ENCODE measurements at places on chromosomes 3 and 15.
A peak's percentile ranks its signal among the peaks of the same experiment; 100 is the strongest.

DNA sequence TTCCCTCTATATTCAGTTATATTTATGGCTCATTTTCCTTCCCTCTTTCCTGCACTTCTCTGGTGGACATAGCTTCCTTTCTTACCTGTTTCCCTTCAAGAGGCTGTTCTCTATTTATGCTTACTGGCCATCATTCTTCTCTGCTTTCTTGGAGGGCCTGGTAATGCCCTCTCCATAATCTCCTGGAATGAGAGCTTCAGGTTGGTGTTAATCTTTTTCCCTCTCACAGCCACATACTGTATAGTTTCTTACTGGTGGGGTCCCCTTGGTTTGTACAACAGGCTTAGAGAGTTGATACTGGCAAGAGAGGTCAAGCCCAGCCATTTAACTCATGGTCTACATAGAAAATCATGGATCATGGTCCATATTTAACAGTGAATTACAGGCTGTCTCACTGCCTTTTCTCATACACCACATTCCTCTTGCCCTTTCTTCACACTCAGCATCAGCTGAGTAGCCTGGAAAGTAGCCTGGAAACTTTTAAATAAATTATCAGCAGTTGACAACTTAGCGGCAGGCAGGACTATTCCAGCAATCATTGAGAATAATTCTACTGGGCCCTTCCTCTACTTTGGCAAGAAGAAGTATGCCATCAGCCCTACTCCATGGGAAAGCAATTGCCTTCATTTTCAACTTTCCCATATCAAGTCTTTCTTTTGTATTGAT, 38.0 kb upstream of the DPH6 start:
- no peak for DNase-seq

DNA sequence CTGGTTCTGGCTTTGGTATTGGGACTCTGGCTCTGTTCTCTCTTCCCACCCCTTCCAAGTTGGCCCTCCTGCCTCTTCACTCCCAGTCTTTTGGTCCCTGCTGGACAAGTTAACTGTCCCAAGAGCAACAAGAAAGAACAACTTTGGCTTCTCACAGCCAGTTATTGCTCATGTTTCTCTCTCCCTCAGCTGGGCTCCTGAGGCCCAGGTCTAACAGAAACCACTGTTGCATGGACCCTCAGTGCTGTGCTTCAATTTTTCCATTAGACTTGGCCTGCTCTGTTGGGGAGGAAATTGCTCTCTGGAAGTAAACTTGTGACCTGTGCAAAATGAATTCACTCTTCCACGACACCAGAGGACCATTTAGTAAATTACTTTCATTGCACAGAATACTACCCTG, 64.5 kb downstream of the CHST2 start:
- DNase-seq: no peak

GRCh38 chr15:97867870-97868269, 92.6 kb upstream of the ARRDC4 start:
- no peak for DNase-seq

GRCh38 chr15:75456710-75457109, 5.2 kb upstream of the SIN3A start:
- no peak for DNase-seq

GRCh38 chr3:55540579-55540978, 53.5 kb upstream of the WNT5A start:
- no peak for DNase-seq

GRCh38 chr3:30347679-30348216, 258.7 kb upstream of the TGFBR2 start:
- DNase-seq: peak; percentile 91

- DNase-seq: no peak
Measured at GRCh38 chr3:158103887-158104327, 2.3 kb downstream of the SHOX2 start.

DNA sequence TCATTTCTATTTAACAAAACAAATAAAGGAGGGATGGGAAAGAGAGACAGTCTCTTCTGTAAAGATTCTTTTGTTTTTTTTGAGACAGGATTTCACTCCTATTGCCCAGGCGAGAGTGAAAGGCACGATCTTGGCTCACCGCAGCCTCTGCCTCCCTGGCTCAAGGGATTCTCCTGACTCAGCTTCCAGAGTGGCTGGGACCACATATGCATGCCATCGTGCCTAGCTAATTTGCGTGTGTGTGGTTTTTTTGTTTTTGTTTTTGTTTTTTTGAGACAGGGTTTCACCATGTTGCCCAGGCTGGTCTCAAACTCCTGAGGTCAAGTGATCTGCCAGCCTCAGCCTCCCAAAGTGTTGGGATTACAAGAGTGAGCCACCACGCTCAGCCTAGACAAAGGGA, 23.3 kb downstream of the STAG1 start:
- no peak for DNase-seq

- peak; percentile 45 for DNase-seq
Measured at GRCh38 chr3:184255291-184256039, 5.9 kb downstream of the CAMK2N2 start.

DNA sequence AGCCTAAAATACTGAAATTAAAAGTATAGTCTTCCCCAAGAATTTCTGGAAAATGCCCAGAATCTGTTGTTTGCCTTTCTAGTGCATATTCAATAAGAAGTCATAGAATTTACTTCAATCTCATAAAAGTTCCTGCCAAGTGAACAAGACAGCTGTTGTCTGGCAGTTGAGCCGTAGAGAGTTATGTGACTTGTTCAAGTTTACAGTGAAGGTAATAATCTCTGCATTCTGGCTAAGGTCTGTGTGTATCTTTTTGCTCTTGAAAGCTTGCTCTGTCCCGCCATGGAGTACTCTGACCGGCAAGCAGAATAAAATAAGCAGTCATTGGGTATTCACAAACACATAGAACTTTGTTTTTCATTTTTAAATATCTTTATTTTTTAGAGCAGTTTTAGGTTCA, 77.8 kb downstream of the GHSR start:
- no peak for DNase-seq

GRCh38 chr3:118080889-118081288, 953.8 kb downstream of the IGSF11 start:
- no peak for DNase-seq

DNA sequence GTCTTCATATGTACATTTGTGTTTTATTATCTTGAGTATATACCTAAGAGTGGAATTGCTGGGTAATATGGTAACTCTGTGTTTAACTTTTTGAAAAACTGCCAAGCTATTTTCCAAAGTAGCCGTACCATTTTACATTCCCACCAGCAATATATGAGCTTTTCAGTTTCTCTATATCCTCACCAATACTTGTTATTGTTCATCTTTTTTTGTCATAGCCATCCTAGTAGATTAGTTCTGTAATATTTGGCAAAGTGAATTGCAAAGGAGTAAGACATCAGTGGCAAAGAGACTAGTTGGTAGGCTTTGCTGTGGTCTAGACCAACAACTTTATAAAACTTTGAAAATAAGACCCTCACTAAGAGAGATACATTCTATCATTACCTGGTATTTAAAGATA, 21.4 kb downstream of the OXSR1 start:
- no peak for DNase-seq

DNA sequence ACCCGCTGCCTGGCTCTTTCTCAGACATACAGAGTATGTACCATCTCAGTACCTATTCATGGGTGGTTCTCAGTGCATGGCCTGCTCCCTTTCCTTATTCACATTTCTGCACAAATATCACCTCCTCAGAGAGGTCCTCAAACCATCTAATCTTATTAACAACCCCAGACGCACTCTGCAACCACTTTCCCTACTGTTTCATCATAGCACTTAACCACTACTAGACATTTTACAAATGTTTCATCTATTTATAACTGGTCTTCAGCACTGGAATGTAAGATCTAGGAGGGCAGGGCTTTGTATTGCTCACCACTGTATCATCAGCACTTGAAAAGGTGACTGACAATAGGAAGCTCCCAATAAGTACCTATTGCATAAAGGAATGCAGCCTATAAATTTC, 45.1 kb downstream of the TNIK start:
- no peak for DNase-seq

GRCh38 chr15:46918462-46919140, 798.7 kb upstream of the SEMA6D start:
- DNase-seq: no peak

DNA sequence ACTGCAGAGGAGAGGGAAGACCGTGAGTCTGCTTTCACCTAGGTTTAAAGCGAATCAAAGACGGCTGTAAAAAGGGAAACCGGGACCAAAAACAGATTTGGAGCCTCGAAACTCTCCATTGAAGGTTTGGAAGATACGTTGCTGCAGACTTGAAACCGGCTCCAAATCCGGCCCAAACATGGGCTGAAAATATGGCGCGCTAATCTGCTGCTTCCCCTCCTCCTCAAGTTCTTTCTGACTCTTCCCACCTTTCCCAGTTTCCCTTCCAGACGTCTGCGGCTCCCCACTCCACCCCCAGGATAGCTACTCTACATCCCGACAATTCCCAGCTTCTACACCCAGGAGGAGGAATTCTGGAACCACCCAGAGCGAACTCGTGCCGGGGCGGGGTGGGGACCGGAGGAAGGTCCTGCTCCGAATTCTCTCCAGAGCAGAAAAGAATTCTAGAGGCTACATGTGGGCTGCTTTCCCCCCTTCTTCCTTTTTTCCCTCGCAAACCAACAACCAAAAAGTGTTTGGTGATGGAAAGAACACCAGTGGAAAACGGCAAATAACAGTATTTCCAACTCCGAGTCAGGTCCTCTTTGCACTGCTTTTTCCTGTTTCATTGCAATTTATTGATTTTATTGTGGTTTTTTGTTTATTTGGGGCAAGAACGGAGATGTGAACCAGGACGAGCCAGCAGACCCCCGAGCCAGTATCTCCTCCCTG, 8.5 kb downstream of the EOMES start:
- no peak for DNase-seq

DNA sequence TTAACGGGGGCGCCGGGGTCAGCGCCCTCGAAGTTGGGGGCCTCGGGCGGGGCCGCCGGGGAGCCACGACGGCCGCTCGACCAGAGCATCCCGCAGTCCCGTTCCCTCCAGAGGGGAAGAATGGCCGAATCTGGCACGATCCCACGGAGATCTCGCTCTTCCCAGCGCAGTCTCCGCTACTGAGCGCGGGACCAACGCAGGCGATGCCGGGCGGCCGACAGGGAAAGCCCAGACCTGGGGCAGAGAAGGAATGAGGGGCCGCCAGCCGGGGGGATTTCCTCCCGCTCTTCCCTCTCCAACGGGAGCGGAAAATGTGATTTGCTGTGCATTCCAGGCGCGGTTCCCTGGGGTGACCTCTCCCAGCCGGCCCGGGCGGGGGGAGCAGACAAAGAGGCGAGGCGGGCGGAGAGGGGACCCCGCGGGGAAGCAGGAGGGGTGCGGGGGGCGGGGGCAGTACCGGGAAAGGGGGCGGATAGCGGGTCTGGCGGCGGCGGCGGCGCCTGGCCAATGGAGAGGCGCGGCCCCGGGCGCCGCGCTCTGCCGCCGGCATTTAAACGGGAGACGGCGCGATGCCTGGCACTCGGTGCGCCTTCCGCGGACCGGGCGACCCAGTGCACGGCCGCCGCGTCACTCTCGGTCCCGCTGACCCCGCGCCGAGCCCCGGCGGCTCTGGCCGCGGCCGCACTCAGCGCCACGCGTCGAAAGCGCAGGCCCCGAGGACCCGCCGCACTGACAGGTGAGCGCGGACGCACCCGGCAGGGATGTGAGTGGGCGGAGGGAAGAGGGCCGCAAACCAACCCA, at the start of gene GREM1:
Gene GREM1 (plus strand): TSS at position 579 of the 801 bp plus-strand sequence. CDS start 12,687 bp downstream, outside the sequence.
- DNase-seq: no peak

DNA sequence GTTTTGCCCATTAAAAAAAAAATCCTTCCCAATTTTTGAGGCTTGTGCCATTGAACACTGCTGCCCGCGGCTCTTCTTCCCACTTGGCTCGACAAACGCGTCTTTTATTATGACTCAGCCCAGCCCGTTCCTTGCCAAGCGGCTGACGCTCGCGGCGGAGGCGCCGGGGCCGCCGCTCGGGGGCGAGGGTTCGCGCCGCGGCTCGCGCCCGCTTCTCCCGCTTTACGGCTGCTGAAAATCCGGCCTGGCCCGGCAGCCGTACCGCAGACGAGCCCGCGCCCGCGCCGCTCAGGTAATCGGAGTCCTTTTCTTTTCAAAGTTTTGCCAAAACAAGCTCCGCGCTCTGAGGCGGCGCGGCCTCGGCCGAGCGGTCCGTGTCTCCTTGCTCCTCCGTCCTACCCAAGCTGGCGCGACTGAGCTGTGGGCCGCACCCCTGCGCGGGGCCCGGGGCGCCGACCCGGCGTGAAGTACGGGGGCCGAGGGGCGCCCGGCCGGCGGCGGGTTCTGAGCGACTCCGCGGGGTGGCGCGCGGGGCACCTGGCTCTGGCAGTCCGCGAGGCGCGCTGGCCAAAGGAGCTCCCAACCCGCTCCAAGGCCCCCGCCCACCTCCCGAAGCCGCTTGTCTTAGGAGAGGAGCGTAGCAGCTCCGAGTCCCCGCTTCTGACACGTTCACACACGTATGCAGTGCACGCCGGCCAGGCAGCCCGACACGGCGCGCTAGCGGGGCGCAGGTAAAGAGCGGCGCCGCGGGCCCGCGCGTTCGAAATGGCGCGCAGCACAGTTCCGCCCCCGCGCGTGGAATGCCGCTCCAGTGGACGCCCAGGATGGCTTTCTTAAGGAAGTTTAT, 418.2 kb upstream of the NAALADL2 start:
- DNase-seq: peak; percentile 59

DNA sequence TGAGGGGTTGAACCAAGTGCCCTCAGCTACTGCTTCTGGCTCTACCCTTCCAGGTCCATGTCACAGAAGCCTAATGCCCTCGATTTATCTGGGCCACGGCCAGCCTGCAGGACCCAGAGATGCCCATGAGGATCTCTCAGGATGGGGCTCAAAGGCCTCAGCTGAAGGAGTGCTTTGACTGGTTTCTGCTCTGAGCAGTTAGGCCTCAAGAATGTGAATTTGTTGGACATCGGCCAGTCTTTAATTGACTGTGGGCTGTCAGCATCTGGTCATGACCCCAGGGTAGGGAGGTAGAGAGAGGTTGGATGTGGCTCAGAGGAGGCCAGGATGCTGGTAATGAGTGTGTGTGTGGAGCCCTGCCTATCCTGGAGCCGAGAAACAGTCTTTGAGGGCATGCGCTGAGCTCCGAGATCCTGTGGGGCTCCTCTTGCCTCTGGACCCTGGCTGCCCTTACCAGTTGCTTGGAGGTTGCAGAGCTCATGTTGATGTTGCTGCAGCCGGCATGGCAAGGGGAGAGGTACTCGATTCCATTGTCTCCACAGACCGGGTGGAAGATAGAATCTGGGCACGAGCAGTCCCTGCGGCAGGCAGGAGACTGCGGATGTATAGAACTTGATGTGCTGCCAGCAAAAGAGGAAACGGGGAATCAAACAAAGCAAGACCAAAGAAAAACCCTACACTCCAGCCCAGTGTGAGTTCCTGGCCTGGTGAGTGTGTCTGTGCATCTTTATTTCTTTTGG, 49.1 kb upstream of the RAB6B start:
- no peak for DNase-seq

- no peak for DNase-seq
Measured at GRCh38 chr3:14672588-14672987, 2.4 kb upstream of the C3orf20 start.

DNA sequence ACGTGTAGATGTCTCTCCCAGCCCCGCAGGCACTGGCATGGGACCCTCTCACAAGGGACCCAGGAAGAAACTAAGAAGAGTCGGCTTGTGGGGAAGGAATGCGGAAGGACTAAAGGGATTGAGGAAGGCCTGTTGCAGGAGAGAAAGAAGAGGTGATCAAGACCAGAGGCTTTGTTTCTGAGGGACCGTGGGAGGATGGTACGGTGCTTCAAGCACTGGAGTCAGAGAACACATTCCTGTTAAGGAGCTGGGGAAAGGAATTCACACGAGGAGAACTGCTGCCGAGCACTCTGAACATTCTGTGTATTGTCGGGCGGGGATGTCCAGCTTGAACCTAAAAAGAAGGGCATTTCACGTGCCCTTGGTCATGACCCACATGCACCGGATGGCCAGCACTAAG, 91.4 kb downstream of the TAMM41 start:
- no peak for DNase-seq
